ENCODE measurements at places on chromosomes 7 and 10.

DNA sequence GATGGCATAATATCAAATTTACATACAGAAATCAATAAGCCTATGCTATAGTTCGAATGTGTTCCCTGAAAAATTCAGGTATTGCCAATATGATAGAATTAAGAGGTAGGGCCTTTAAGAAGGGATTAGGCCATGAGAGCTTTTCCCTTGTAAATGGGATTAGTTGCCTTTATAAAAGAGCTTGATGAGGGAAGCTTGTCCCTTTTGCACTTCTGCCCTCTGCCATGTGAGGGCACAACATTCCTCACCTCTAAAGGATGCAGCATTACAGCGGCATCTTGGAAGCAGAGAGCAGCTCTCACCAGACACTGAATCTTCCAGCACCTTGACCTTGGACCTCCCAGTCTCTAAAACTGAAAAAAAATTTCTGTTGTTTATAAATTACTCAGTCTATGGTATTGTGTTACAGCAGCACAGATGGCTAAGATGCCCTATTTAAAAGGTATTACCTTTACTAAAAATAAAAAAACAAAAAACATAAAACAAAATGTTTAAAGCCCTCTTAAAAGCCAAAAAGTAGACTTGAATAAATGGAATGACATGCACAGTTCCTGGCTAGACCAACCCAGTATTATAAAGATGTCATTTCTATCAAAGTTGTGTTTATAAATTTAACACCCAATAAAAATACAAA lies 909.6 kb downstream of the REEP3 start:
- no peak for DNase-seq

DNA sequence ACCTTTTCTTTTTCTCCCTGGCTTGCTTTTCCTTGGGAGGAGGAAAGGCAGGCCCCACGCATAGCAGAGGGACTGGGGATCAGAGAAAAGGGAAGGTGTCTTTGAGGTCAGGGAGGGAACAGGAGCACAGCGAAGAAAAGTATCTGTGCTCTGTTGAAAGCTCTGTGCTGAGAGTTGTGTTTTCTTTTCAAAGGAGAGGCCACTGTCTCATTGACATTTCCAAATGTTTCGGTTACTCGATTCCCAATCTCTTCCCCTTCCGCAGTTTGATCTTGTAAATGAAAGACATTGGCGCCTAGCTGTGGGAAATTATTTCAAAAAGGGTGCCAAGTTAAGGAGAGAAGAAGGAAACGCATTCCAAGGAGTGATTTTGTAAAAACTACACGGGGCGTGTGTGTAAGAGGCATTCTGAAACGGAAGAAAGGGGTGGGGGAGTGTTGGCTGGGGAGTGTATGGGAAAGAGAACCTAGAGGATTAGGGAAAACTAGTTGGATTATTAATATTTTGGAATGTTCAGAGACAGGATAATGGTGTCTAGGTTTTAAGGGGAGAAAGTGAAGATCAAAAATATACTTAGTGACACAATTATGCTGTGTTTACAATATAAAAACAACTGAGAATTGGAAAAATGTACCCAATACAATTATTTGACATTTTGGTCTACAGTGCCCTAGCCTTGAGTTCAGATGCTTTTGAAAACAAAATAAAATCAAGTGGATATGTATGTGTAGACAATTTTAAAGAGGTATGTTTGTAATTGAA lies 708 bp downstream of the KLHDC10 start:
- no peak for DNase-seq

- DNase-seq: no peak
Measured at GRCh38 chr7:101212014-101212413, 5.4 kb downstream of the PLOD3 start.

GRCh38 chr7:10537764-10538163 lies 435.9 kb upstream of the PHF14 start:
- no peak for DNase-seq

- DNase-seq: no peak
Measured at GRCh38 chr7:30941582-30942323, 22.0 kb upstream of the GHRHR start.

DNA sequence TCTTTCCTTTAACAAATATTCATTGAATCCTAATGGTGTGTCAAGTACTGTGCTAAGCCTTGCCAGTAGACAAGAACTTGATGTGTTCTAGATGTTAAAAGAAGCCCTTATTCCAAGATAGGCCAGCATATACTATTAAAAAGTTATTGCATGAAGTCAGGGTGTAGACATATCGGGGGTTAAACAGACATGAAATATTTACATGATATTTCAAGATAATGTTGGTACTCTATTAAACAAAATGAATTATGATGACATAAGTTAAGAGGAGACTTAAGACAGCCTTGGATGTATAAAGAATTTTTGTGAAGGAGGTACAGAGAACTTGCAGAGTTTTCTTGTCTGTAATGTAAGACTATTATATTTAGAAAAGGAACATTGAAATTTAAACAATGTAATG lies 44.8 kb downstream of the HDAC9 start:
- DNase-seq: no peak

- peak; percentile 88 for DNase-seq
Measured at GRCh38 chr7:150322114-150322832, 882 bp upstream of the LRRC61 start.

GRCh38 chr7:128863433-128863989 lies 855 bp downstream of the ATP6V1F start:
- DNase-seq: peak; percentile 41

GRCh38 chr7:155738652-155739537 lies 73.4 kb downstream of the SHH start:
- DNase-seq: peak; percentile 65

GRCh38 chr10:15253951-15254807 lies 85.7 kb upstream of the NMT2 start:
- DNase-seq: no peak

GRCh38 chr7:1174881-1175596 lies 15.0 kb upstream of the ZFAND2A start:
- DNase-seq: no peak

GRCh38 chr7:98870121-98870651 lies 372 bp upstream of the TMEM130 start:
- peak; percentile 54 for DNase-seq

DNA sequence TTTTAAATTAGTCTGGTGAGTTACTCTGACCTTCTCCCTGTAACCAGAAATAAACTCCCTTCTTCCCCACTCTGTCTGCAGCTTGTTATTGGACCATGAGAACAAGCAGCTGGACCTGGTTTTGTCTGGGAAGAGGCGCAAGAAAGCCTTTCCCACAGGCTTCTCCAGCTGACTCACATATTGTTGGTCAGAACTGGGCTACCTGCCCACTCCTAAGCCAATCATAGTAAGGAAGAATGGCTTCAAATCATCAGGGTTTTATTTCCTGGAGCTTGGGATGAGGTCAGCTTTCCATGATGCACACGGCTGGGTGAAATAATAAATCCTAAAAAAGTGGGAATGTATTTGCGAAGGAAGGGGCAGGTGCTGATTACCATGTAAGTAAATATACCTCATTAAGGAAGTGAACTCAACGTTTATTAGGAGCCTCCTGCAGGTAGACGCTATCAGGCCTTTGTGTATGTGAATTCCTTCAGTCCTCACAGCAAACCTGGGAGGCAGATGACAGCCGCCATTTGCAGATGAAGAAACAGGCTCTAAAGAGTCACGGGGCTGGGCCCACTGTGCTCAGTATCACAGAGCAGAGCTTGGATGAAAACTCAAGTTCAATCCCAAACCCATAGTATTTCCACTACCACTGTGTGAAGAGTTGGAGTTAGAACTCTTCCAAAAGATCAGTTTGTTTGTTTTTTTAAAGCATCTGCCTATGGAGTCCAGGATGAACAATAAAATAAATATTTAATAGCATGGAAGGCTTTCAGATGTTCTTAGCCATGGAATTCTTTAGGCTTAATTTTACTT lies 32.8 kb downstream of the IL15RA start:
- DNase-seq: no peak

DNA sequence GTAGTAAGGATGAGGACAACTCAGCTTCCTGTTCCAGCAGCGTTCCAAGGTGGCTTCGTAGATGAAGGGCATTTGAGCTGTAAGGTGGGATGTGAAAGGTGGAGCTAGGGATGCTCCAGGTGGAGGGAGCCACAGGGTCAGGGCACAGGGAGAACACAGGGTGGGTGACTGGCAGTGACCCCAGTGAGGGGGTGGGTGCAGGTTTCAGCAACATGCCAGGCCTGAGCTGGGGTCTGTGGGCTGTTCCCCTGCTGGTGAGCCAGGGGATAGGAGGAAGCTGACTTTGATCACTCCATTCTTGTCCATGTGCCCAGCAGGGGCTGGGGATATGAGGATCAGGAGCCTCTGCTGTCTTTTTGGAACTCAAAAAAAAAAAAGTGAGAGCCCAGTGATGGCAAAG lies 33.2 kb downstream of the CDH23 start:
- no peak for DNase-seq

Measured in CD4-positive, alpha-beta T cell treated with Interferon alpha-2 for 1 hour (primary cell).